Left colon (tissue), 2 donors: ENCODE measurements at places on chromosomes 16 and 17. TPM values are rescaled to one million over a fixed set of nuclear protein-coding genes. Genes with fewer than 3 reads are reported as not detected.

- no peak for DNase-seq
Measured at GRCh38 chr17:9874722-9875121, 30.3 kb downstream of the RCVRN start.

GRCh38 chr17:49994085-49995054, 654 bp downstream of the DLX3 start:
- DNase-seq = no peak

- DNase-seq = peak; percentile 80
Measured at GRCh38 chr16:23072084-23072599, 77.1 kb downstream of the USP31 start.

DNA sequence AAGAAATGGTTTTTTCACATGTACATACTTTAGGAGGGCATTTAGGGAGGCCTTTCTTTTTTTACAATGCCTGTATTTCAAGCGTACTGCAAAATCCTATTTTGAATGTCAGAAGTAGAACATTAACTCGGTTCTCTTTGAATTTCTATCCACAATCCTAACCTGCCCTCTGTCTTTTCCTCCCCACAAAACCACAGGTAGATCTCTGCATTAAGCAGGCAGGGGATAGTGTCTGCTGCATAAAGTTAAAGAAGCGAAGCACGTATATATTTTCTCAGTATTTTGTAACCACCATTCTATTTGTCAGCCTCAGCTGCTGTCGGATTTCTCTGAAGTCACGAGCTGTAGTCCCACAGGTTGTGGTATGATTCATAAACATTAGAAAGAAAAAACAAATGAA, 137.5 kb downstream of the SHISA6 start:
- no peak for DNase-seq

CORO6 gene
- total RNA-seq = 2.9 TPM

DOC2A gene
- 9.2 TPM for total RNA-seq
